OCI-M1 (cell line): ENCODE measurements at places on chromosomes 2 and 18.
A peak's percentile ranks its signal among the peaks of the same experiment; 100 is the strongest.

DNA sequence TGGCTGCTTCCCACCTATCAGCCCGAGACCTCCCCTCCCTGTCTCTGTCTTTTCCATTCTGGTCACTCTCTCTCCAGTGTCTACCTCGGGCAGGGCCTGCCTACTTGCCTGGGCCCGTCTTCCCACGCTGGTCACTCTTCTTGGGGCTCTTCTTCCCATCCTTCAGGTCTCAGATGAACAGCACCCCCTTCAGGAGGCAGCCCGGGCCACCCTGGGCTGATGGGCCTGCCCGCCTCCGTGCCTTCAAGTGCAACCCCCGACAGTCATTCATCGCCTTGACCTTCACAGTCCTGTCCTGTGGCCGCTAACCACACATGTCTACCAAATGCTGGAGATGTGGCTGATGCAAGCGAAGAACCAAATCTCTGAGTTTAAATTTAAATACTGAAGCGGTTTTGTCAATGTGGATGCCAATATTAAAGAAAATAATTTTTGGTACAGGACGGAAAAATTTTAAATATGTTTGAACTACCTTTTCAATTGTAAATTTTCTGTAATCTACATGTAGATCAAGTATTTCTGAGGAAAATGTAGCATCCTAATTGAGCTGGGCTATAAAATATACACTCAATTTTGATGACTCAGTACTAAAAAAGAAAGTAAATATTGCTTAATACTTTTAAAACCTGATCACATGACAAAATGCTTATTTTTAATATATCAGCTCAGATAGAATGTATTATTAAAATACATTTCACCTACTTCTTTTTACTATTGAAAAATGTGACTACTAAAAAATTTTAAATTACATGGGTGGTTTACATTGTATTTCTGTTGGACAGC, 96.4 kb downstream of the LAMA1 start:
- no peak for DNase-seq

GRCh38 chr2:210003359-210003758, 921 bp downstream of the RPE start:
- peak; percentile 54 for DNase-seq

GRCh38 chr18:68707646-68708045, 7.3 kb downstream of the TMX3 start:
- DNase-seq, result no peak

GRCh38 chr2:72794572-72794971, 31.3 kb downstream of the EXOC6B start:
- DNase-seq, result no peak

DNA sequence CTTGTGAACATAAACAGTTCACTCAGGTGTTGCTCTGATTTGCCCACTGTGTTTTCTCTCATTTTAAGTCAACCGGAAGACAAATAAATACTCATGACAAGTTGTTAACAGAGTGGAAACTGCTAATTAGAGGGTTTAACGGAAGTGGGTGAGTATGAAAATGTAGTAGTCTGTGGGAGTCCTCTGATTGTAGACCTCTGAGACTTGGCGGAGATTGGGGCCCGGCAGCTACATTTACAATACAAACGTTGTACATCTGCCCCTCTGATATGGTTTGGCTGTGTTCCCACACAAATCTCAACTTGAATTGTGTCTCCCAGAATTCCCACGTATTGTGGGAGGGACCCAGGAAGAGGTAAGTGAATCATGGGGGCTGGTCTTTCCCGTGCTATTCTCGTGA, 107.3 kb upstream of the FAM98A start:
- peak; percentile 86 for DNase-seq

DNA sequence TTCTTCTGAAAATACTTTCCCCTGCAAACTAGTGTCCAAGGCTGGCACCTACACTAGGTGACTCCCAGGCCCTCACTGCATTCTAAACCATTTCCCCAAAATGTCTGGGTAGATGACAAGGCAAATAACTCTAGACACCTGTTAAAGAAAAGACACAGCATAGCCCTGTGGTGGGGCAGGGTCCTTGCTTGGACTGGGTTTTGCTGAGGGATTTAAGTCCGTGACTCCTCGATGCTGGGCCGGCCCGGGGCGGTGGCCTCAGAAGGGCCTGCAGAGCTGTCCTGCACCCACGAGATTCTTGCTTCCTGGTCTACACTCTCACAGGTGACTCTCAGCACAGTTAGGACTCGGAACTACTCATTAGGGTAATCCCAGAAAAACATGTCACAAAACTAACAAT, 55.2 kb downstream of the MBP start:
- no peak for DNase-seq

GRCh38 chr2:101018934-101019333, 16.8 kb downstream of the RPL31 start:
- no peak for DNase-seq

DNA sequence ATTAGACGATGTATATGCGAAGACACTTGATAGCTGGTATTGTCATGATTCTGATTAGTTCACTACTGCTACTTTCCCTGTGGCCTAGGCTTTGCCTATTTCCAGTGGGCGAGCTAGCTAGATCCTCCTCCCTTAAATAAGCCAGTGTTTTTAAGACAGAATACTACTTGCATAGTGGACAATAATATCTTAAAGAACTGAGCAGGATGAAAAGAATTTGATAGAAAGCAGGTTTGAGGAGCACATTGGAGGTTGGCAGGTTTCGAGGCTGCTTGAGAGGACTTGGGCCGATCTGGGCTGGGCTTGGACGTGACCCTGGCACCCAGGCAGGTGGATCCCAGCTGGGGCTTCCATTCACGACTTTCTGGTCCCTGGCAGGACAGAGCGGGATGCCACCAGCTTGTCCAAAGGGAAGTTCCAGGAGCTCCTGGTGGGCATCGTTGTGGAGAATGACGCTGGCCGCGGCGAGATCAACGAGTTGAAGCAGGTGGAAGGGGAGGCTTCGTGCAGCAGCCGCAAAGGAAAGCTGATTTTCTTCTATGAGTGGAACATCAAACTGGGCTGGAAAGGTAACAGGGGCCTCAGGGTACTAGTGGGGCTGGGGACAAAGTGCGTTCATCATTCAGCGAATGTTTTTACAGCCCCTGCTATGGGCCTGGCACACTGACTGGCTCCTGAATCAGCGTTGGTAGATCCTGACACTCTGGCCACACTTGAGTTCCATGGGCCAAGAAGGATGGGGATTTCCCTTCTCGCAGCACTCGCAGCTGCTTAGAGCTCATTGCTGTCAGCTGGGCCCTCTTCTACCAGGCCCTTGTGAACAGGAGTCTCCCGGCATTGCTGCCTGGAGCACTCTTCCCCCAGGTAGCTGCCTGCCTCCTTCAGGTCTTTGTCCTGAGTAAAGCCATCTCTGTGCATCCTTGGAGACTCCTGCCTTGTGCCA, 16.9 kb downstream of the C2orf74 start:
- no peak for DNase-seq

- peak; percentile 58 for DNase-seq
Observed at GRCh38 chr2:71923887-71924533, 223.7 kb downstream of the CYP26B1 start.

- DNase-seq, result no peak
Observed at GRCh38 chr18:79010802-79011201, 31.2 kb downstream of the SALL3 start.

GRCh38 chr2:160338901-160339685, 139.0 kb upstream of the ITGB6 start:
- no peak for DNase-seq

GRCh38 chr2:12207491-12207890, 461.1 kb downstream of the LPIN1 start:
- no peak for DNase-seq

GRCh38 chr2:226334981-226335720, 464.5 kb downstream of the IRS1 start:
- no peak for DNase-seq

DNA sequence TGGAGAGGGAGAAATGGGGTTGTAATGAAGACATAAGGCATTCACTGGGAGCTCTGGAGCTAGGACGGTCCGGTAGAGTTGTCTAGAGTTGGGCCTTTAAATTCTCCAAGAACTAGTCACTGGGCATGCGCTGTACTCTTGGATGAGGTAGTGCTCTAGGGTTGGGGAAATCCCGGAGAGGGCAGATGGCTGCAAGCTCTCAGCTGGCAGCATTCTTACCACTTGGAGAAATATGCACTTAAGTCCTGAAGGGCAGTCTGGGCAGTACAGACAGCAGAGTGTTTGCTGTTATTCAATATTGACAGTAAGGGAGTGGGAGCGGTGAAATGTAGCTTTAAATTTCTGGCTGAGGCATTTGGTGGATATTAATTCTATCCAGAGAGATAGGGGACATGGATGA, 214.6 kb downstream of the RDH14 start:
- no peak for DNase-seq

DNA sequence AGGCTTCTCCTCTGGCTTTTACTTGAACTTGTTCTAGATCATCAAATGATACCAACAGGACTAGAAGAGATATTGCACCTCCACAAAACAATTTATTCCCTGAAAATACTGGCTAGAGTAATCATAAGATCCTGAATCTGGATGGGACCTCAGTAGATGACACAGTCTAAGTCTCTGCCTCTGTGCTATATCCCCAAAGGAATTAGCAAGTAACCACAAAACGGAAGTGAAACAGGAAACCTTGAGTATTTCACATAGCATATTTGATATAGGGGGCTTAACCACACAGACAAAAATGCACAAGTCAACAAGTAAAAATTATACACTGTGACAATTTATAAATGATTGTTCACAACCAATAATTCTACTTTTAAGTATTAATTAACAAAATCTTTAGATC, 456.9 kb upstream of the TNP1 start:
- DNase-seq, result peak; percentile 72

DNA sequence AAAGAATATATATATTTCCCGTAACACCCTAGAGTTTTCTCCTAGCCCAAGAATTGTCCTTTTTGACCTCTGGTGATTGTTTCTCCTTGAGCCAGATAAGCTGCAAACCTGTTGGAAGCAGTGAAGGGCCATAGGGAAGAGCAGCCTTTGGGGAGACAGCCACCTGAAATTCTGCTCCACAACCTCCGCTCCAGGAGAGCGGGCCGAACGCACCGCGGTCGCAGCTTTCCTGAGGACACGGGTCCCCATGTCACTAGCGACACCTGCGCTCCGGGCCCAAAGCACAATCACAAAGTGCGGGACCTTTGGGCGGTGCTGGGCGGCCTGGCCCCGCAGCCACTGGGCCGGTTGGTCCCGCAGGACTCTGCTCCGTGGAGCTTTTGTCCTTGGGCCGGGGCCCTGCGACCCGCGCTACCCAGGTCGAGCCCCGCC, 557 bp upstream of the DSG2 start:
- DNase-seq, result no peak

- DNase-seq, result no peak
Observed at GRCh38 chr2:31110998-31111397, 27.2 kb downstream of the GALNT14 start.

- DNase-seq, result peak; percentile 76
Observed at GRCh38 chr18:25561918-25562317, 210.0 kb upstream of the ZNF521 start.

- DNase-seq, result no peak
Observed at GRCh38 chr2:239260546-239261327, 140.1 kb downstream of the HDAC4 start.

- no peak for DNase-seq
Observed at GRCh38 chr2:128421861-128422311, 103.2 kb upstream of the HS6ST1 start.

DNA sequence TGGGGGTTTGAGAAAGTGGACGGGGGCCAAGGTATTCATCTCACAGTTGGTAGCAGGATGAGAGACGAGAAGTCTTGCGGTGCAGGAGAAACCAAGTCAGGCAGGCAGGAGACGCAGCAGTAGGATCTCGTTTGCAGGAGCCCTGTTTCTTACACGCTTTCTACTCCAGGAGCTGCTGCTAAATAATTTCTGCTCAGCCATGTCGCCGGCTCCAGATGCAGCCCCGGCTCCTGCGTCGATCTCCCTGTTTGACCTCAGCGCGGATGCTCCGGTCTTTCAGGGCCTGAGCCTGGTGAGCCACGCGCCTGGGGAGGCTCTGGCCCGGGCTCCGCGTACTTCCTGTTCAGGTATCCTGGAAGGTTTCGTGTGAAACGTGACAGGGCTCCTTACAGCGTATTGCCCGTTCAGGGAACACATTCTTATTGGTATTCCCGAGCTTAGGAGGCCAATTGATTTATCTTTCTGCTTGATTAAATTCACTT, 494 bp downstream of the ANKZF1 start:
- peak; percentile 59 for DNase-seq

GRCh38 chr2:106991866-106992265, 105.9 kb upstream of the ST6GAL2 start:
- DNase-seq, result no peak

DNA sequence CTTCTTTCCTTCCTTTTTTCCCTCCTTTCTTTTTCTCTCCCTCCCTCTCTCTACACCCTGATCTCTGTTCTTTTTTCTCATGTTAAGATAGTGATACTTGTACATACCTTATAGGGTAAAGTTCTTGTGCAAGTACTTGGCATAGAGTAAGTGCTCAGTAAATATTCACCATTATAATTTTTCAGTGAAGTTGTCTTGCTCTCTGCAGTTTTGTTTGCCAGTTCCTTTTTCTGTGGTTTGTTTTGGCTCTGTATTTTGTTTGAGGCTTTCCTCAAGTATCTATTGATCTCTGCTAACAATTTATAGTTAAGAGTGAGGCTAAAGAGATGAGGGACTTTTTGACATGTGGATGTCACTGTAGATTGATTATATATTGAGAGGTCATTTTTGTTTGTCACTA, 48.0 kb downstream of the MTX2 start:
- peak; percentile 16 for DNase-seq

DNA sequence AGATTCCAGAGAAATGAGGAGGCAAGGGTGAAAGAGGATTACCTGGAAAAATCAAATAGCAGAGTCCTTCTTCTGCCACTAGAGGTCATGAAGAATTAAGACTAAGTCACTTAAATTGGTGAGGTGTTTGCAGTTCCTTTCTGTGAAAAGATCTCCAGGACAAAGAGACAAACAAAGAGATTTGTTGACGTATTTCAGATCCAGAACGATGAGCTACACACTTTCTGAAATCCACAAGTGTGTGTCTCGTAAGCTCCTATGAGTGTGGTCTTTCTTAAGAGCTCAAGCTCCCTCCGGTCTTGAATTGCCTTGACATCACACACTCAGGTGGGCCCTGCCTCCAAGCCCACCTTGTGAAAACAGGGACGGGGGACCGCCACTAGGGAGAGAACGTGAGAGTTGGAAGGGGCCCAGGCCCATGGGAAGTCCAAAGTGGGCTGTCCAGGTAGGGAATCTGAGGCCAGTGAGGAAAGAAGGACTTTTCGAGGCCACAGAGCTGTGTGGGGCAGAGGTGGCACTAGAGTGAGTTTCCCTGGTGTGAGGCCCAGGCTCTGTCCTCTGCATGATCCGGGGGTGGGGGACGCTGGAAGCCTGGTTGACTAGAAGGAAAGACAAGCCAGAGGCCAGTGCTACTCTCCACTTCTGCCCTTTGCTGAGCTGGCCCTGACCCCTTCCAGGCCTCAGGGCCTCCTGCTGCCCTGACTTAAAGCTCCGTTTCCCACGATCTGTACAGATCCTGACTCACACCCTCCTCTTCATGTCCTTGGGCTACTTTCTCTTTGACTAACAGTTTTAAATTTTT, 168.1 kb upstream of the NCK2 start:
- DNase-seq, result peak; percentile 81

DNA sequence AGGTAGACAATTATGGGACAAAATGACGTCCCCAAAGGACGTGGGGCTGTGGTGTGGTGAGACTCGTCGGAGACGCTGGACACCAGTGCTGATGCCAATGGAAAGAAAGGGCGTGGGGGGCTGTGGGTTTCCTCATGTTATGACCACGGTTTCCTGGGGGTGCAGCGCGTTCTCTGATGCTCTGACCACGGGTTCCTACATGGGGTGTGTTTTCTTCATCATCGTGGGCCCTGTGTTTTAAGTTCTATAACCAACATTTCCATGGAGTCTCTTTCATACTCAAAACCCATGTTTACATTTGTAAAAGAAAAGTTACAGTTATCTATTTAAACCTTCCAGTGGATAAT, 141.6 kb downstream of the RTP5 start:
- peak; percentile 38 for DNase-seq

- DNase-seq, result no peak
Observed at GRCh38 chr2:111946294-111947114, 48.1 kb downstream of the MERTK start.
